ENCODE measurements at places on chromosomes 3 and 15.

DNA sequence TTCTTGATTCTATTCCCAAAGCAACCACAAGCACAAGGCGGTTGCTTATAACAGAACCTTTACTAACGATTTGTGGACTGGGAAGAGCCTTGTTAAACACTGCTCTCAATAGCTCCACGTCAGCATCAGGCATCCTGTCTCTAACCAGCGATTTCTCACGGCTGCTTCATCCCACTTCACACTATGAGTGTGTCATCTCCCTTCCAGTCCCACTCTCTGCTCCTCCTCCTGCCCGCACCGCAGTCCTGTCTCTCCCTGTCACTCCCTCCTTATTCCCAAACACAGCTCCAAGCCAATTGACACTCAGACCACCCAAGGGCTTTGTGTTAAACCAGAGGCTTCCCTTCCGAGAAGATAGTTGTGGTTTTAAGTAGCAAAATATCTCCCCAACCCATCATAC is 94.8 kb downstream of the ABHD5 start:
- DNase-seq: no peak

- no peak for DNase-seq
These were observed 600.3 kb downstream of the OTOL1 start for GRCh38 chr3:162096874-162097273.

GRCh38 chr3:45480871-45481270 is 92.5 kb downstream of the LARS2 start:
- DNase-seq: no peak

DNA sequence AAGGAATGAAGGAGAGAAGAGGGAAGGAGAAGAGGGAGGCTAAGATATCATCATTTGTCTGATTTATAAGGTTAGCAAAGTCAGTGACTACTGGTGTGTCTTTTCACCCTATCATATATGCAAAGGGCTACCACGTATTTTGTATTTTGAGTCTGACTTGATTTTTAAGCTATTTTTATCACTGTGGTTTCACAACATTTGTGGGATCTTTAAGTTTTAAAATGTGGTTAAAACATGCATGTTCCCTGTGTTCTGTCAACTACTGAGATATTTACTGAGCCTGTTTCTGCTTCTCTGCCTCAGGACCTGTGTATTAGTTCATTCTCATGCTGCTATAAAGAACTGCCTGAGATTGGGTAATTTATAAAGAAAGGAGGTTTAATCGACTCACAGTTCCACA is 22.5 kb upstream of the SPTSSB start:
- no peak for DNase-seq

DNA sequence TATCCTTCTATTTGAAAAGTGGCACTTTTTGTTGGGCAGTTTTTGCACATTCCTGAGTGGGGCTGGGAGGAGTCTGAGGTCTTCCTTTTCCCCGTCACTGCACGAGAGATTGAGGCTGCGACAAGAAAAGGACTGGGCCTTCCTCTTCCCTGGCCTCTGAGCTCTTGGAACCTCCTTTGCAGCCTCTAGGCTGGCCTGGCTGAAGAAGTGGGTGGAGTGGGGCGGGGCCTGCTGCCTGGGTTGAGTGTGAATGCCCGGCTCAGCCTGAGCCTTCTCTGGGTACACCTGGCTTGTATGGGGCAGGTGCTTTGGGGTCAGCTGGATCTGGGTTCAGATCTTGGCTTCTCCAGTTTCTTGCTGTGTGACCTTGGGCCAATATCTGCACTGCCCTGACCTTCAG is 43.1 kb downstream of the PLXNA1 start:
- DNase-seq: no peak

GRCh38 chr3:8909160-8909559 is 54.1 kb downstream of the RAD18 start:
- no peak for DNase-seq

DNA sequence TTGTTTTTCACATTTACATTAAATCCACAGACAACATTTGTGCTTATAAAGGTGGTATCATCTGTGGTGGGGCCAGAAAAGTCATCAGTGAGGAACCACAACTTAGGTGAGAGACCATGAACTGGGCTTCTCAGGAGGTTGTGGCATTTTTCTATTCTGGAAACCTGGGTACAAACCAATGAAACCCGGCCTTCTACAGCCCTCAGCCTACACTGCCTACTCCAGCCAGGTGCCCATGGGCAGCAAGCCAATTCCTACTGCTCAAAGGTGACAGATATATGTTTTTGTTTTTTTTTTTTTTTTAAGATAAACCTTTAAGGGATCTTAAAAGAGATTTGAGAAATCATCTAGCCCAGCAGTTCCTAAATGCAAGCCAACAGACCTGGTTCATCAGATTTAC is 20.3 kb downstream of the SPG21 start:
- no peak for DNase-seq

DNA sequence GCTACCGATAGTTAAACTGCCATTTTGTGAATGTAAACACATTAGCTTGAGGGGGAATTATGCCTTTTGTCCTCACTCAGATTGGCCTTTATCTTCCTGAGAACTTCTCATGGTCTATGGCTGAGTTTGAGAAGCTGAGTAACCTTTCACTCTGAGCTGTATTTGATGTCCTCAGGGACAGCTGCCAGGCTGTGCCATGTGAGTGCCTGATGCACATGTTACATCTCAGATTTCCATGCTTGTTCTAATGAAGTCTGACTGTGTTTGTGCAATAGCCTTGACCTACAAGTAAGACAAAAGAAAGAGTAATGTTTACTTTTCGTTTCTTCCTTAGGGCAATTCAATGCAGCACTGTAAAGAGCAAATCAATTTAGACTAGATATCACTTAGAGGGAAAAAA is 44.1 kb upstream of the ARL6 start:
- DNase-seq: no peak

GRCh38 chr3:100537646-100538338 is 45.4 kb downstream of the TMEM45A start:
- no peak for DNase-seq

- DNase-seq: no peak
These were observed 587.9 kb downstream of the GBE1 start for GRCh38 chr3:81173514-81173913.

- DNase-seq: no peak
These were observed 18.8 kb upstream of the PRKCI start for GRCh38 chr3:170203457-170203856.

DNA sequence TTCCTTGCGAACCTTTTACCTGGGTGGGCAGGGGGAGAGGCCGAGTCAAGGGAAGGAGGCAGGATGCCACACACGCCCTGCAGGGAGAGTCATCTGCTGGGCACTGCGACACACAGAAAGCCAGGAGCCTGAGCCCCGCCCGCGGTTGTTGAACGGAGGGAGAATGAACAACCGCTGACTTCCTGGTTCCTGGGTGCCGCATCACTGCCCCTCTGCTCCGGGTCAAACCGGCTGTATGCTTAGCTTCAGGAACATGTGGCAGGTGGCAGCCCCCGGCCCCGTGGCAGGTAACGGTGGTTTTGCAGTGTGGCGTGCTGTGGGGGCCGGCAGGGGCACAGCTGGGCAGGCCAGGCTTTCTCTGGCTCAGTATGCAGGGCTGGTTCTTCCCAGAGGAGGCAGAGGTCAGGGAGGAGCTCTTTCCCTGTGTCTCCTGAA is 33.4 kb downstream of the APBA2 start:
- no peak for DNase-seq

GRCh38 chr3:124429129-124429815 is 301.0 kb upstream of the UMPS start:
- DNase-seq: no peak

DNA sequence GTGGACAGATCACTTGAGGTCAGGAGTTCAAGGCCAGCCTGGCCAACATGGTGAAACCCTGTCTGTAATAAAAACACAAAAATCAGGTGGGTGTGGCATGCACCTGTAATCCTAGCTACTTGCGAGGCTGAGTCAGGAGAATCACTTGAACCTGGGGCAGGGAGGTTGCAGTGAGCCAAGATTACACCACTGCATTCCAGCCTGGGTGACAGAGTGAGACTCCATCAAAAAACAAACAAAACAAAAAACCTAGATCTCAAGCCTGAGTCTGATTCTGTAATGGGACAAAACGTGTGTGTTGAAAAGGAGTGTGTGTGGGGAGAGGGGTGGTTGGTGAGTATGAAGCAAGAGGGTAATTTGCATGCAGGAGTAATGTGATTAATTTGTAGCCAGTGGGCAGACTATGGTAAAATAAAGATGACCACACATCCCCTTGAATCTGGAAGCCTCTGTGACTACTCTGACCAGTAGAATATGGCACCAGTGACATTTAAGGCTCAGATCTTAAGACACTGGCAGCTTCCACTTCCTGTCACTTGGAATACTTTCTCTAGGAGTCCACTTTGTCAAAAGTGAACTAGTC is 18.4 kb upstream of the OPA1 start:
- no peak for DNase-seq

- no peak for DNase-seq
These were observed 24.5 kb downstream of the TMEM266 start for GRCh38 chr15:76084256-76084655.

- DNase-seq: no peak
These were observed 824.1 kb downstream of the FHIT start for GRCh38 chr3:60427109-60427508.

- peak; percentile 44 for DNase-seq
These were observed 23.2 kb upstream of the TATDN2 start for GRCh38 chr3:10224794-10225665.

GRCh38 chr15:24957691-24958090 is 2.9 kb downstream of the SNRPN start:
- DNase-seq: no peak

GRCh38 chr15:67839499-67839928 is 331 bp downstream of the RNU6-1 start:
- peak; percentile 91 for DNase-seq

- no peak for DNase-seq
These were observed 1.2 kb downstream of the ROBO2 start for GRCh38 chr3:77040926-77041722.

- no peak for DNase-seq
These were observed 50.5 kb downstream of the IGF1R start for GRCh38 chr15:98698792-98699191.

Measured in stimulated activated naive CD4-positive, alpha-beta T cell (primary cell).